ENCODE measurements at places on chromosomes 1 and 21.
A peak's percentile ranks its signal among the peaks of the same experiment; 100 is the strongest.

DNA sequence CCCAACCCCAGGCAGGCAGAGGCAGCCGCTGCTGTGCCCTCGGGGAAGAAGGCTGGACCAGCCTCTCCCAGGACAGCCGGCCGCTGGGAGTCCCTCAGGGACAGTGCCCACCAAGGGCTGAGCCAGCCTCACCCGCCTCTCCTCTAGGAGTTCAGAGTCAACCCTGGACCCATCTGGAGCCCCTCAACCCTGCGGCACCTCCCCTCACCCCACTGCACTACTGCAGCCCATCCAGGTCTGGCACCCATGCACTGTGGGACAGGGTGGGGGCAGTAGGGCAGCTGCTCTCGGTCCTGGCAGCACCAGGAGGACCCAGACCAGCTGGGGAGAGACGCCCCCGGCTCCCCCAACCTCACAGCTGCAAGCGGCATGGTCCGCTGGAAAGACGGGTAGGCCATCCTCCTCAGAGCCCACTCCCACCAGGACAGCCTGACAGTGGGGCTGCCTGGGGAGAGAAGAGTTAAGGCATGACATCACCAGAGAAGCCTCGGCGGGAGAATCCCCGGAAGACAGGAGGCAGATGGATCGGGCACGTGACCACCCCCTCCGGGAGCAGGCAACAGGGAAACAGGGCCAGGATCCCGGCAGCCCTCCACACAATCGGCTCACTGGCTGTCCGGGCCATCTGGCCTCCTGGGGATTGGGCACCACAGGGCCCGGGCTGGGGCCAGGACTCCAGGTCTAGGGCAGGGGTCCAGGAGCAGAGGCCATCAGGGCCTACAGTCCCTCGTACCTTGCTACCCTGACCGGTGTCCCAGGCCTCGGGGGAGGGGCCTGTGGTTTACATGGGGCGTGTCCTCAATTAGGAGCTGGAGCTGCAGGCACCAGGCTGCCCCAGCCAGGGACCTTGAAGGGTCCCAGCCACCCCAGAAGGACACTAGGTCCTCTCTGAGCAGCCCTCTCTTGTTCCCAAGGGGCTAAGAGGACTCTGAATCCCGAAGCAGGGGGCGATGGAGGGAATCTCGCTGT, 3.1 kb downstream of the ACAP3 start:
- peak; percentile 70 for DNase-seq

DNA sequence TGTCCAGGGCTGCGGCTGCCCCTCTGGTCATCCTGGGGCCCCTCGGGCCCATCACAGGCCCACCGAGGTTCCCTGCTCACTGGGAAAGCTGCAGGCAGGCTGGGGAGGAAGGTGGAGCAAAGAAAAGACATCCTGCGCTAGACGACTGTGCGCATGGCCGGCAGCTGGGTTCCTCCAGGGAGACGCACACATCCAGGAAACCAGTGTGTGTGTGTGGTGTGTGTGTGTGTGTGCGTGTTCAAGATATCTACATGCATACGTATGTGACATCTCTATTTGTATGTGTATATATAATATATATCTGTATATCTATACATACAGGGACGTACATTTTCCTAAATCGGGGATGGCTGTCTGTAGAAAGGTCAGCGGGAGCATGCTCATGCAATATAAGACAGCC, 63.7 kb downstream of the ACOT7 start:
- DNase-seq, result no peak

DNA sequence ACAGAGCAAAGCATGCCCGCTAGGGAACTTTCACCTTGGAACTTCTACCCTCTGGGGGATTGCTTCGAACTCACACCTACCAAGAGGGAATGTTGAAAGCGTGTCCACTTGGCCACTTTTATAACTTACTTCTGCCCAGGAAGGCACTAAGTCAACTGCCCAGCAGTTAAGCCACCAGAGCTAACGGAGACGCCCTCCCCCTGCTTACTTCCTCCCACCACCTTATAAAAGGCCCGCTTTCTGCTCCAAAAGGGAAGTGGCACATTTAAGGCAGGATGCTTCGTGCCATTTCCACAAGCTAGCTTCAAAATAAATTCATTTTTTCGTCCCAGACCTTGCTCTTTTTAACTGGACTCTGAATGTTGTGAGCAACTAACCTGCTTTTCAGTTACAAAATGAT, 3.2 kb upstream of the AK2 start:
- DNase-seq, result no peak

DNA sequence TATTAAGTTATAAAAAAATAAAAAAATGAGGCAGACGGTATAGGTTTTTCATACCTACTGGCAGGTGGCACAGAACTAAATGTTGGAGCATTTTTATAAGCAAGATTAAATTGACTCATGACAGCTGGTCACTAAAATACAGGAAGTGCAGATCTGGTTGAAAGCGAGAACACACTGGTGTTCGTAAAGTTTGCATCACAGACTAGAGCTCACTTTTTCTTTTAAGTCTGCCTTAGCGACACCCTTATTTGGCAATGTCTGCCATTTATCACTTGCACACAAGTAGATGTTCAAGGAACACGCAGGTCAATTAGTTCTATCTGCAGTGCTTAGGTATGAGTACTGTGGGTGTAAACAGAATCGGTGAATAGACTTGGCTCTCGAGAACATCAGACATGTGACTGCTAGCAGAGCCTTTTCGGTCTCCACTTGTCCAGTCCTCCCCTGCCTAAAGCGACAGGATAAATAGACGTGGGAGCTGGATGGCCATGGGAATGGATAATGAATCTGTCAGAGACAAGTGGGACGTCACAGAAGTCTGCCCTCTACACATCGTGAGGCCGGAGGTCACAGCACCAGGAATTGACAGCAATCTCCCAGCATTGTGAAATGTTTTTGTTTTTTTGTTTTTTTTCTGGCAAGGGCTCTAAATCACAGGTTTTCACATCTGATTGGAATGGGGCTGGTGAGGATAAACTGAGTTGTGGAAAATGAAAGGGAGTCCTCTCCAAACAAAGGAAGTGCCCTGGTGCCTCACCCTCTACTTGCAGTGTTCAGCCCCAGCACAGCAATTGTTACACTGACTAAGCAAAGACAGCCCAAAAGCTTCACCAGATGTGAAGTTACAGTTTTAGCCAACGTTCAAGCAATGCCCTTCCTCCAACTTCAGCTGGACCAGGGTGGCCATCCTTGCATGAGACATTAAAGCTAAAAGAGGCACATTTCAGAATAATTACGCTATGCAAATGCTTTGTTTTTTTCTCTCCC, 248.9 kb downstream of the NTNG1 start:
- no peak for DNase-seq

Measured in SHP77 treated with DMSO at 0.1 percent for 48 hours (cell line).